ENCODE measurements at places on chromosomes 11 and 22.

- no peaks in the 10 kb centered on the region for H3K4me1 ChIP-seq
- H3K27ac ChIP-seq = no peak overlapping the region
- no peaks in the 10 kb centered on the region for H3K27me3 ChIP-seq
- H3K36me3 ChIP-seq = no peaks in the 10 kb centered on the region
These were observed 12.1 kb downstream of the DUSP18 start for GRCh38 chr22:30655532-30655931.

DNA sequence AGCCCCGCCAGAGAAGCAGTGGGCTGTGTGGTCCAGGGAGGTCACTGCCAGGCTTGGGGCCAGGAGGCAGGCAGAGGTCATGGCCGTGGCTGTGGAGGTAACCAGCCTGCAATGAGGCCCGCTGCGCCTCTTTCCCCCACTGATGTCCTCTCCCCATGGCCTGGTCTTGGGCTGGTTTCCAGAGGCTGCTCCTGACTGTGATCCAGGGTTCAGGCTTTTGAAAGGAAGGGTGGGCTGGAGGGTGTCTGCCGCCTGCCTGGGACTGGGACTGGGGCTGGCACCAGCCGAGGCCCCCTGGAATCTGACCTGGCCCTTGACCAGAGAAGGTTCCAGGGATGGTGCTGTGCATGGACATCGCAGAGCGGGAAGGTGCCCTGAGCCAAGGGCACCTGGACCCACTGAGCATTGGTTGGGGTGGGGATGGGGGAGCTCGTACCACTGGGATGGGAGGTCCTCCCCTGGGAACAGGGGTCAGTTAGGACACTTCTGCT lies 59.6 kb upstream of the THY1 start:
- DNase-seq = no peak
- no peaks in the 10 kb centered on the region for H3K36me3 ChIP-seq
- no peak overlapping the region for H3K4me3 ChIP-seq

- H3K4me3 ChIP-seq = no peak overlapping the region
- peak; percentile 20 for DNase-seq
- H3K27me3 ChIP-seq = no peaks in the 10 kb centered on the region
These were observed 27.6 kb downstream of the GALNT18 start for GRCh38 chr11:11594162-11594561.

- DNase-seq = no peak
- no peaks in the 10 kb centered on the region for H3K4me1 ChIP-seq
- no peaks in the 10 kb centered on the region for H3K36me3 ChIP-seq
- H3K27ac ChIP-seq = no peak overlapping the region
- H3K27me3 ChIP-seq = peaks cover 6% of the 10 kb centered on the region
- H3K4me3 ChIP-seq = no peak overlapping the region
These were observed 15.0 kb downstream of the RTN4R start for GRCh38 chr22:20253161-20253560.

- DNase-seq = no peak
- H3K36me3 ChIP-seq = peaks cover 81% of the 10 kb centered on the region
- H3K4me3 ChIP-seq = no peak overlapping the region
- H3K4me1 ChIP-seq = no peaks in the 10 kb centered on the region
- no peak overlapping the region for H3K27ac ChIP-seq
These were observed 90.4 kb downstream of the HIPK3 start for GRCh38 chr11:33347490-33348125.

- H3K27ac ChIP-seq = no peak overlapping the region
- H3K4me1 ChIP-seq = peaks cover 20% of the 10 kb centered on the region
- DNase-seq = peak; percentile 28
- H3K36me3 ChIP-seq = no peaks in the 10 kb centered on the region
These were observed 17.7 kb downstream of the MGAT3 start for GRCh38 chr22:39474351-39475111.

DNA sequence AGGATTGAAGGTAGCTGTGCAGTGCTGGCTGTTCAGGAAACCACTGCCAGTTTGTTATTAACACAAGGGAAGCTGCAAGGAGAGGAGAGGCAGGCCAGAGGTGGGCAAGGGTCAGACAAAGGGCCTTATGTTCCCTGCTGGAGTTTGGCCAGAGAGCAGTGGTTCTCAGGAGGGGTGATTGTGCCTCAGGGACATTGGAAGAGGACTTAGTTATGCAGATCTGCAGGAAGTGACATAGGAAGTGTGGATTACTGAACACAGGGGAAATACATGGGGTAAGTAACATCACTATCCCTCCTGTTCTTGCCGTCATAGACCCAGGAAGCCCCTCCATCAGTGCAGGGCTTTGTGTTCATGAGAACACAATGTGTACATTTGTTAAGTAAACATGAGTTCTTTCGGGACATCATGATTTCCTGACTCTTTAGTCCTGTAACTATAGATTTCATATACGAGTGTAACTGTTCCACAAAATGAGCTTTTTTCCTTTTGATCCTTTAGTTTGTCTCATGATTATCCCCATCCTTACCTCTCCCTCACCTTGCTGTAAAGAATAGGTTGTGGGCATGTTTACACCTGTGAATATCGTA lies 5.9 kb downstream of the SRRD start:
- no peak for DNase-seq
- no peak overlapping the region for H3K4me3 ChIP-seq
- H3K27me3 ChIP-seq = no peaks in the 10 kb centered on the region
- peaks cover 8% of the 10 kb centered on the region for H3K4me1 ChIP-seq
- peaks cover 25% of the 10 kb centered on the region for H3K36me3 ChIP-seq
- no peak overlapping the region for H3K27ac ChIP-seq

- H3K4me1 ChIP-seq = peaks cover 22% of the 10 kb centered on the region
- no peaks in the 10 kb centered on the region for H3K27me3 ChIP-seq
- peak; percentile 64 for DNase-seq
- H3K4me3 ChIP-seq = peak overlapping the region; percentile 78
- no peak overlapping the region for H3K27ac ChIP-seq
These were observed 617 bp upstream of the ARHGAP20 start for GRCh38 chr11:110712659-110713448.

DNA sequence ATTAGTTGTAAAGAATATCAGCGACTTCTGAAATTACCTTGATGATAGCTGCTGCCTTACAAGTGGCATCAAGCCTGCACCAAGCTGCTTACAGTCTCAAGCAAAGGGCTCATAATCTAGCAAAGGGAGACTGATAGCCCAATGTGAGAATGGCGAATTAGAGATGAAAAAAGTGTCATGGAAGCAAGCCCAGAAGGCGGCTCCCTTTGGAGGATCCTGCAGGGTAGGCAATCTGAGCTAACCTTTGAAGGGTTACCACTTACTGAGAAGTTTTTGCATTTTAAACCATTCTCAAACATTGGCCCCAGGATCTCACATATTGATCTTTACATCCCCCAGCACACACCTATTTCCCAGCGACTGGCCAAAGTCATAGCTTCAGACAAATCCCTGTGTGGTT lies 18.5 kb downstream of the GAB2 start:
- H3K27ac ChIP-seq = no peak overlapping the region
- H3K36me3 ChIP-seq = no peaks in the 10 kb centered on the region
- no peak overlapping the region for H3K4me3 ChIP-seq
- no peaks in the 10 kb centered on the region for H3K4me1 ChIP-seq

GRCh38 chr22:40334899-40335298 lies 11.4 kb upstream of the ADSL start:
- H3K36me3 ChIP-seq = 0 out of 2 replicates have a peak, but pooled peaks cover 6% of the 10 kb centered on the region
- no peaks in the 10 kb centered on the region for H3K4me1 ChIP-seq
- no peak for DNase-seq
- H3K27ac ChIP-seq = no peak overlapping the region
- no peak overlapping the region for H3K4me3 ChIP-seq
- no peaks in the 10 kb centered on the region for H3K27me3 ChIP-seq

GRCh38 chr11:95991101-95991500 lies 67.2 kb upstream of the MTMR2 start:
- peak overlapping the region; percentile 26 for H3K27ac ChIP-seq
- peak; percentile 29 for DNase-seq
- peaks cover 20% of the 10 kb centered on the region for H3K4me1 ChIP-seq
- H3K27me3 ChIP-seq = no peaks in the 10 kb centered on the region
- H3K4me3 ChIP-seq = no peak overlapping the region
- peaks cover 9% of the 10 kb centered on the region for H3K36me3 ChIP-seq

DNA sequence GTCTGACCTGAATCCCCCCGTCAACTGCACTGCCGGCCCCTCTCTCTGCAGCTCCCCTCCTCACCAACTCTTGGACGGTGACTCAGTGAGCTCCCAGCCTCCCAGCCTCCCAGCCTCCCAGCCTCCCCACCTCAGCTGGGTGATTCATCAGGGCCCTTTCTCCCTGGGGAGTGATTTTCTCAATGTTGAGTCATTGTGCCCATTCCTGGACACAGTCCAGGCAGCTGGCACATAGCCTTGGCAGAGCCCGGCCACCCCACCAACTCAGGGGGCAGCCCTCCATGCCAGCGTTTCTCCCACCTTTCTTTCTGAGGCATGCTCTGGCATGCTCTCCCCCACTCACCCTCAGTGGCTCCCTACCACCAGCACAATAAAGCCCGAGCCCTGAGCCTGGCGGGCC lies 30.7 kb downstream of the PDE2A start:
- no peak overlapping the region for H3K27ac ChIP-seq
- H3K4me1 ChIP-seq = no peaks in the 10 kb centered on the region
- no peaks in the 10 kb centered on the region for H3K36me3 ChIP-seq

DNA sequence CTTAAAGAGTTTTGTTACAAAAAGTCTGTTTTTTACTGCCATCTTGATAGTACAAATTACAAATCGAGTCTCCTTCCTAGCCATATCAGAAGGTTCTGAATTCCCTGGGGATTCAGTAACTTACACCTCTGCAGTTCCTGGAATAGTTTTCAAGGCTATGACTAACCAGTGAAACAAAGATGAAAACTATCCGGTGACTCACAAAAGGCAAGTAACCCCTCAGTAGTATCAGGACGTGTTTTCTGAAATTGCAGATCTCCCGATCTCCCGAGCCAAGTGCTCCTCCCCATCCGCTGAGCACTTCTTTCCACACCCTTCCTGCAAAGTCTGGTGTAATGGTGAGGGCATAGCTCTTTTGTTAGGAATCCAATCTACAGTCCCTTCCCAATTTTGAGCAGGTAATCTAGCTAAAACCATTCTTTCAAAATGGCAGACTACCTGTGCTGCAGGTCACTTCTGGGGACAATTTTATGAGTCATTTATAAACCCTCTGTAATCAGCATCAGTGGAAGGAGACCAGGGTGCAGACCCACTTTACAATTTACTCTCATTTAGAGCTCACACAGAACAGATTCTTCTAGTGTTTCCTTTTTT lies 7.7 kb downstream of the E2F8 start:
- no peaks in the 10 kb centered on the region for H3K27me3 ChIP-seq
- H3K27ac ChIP-seq = no peak overlapping the region
- DNase-seq = peak; percentile 90

DNA sequence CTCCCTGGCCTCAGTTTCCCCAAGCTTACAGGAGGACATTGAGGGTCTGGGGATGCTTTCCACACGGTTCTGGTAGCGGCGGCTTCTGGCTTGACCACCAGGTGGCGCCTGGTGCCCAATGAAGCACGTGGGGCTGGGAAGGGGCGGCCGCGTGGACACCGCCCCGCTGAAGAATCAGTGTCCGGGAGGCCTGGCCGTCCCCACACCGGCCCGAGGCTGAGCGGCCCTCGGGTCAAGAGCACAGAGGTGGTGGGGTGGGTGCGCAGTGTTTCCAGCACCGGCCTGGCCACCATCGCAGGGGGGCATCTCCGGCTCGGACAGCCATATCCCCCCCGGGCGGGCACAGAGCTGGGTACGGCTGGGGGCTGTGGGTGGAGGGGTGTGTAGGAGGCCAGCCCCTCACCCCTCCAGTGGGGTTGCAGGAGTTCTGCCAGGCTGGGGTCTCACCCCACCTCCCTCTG lies 27.8 kb upstream of the PPARA start:
- no peak overlapping the region for H3K27ac ChIP-seq
- no peaks in the 10 kb centered on the region for H3K27me3 ChIP-seq
- H3K4me1 ChIP-seq = peaks cover 5% of the 10 kb centered on the region
- DNase-seq = peak; percentile 80
- H3K36me3 ChIP-seq = no peaks in the 10 kb centered on the region

Data from GM23248 (cell line).